ENCODE measurements at places on chromosomes 16 and 17. TPM values are rescaled to one million over a fixed set of nuclear protein-coding genes. Genes with fewer than 3 reads are reported as not detected.

DNA sequence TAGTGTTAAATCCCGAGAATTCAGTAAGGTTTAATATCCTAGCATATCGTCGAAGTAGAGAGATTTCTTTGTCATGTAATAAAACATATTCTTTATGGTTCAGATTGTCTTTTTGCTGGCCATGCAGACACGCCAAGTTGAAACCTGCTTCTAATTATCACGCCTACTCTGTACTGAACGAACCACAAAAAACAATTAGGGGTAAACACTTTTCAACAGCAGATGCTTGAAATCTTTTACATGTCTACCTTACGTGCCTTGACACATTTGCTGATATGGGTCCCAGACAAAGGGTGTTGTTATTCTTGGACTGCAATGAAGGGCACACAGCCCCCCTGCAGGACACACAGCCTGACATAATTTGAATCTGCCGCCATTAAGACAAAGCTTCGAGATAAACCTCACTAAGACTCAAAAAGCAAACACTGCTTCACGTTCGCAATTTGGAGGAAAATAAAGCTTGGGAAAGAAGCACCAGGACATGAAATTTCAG, 13.3 kb downstream of the WIPI1 start:
- H3K27ac ChIP-seq = no peak overlapping the region
- H3K4me1 ChIP-seq = peaks cover 8% of the 10 kb centered on the region
- H3K4me3 ChIP-seq = no peak overlapping the region
- peaks cover 24% of the 10 kb centered on the region for H3K36me3 ChIP-seq
- DNase-seq = no peak

- peaks cover 4% of the 10 kb centered on the region for H3K36me3 ChIP-seq
- H3K27me3 ChIP-seq = no peaks in the 10 kb centered on the region
- H3K27ac ChIP-seq = peak overlapping the region; percentile 32
- peak; percentile 91 for DNase-seq
- H3K4me1 ChIP-seq = peaks cover 61% of the 10 kb centered on the region
These were observed 23.0 kb upstream of the CDR2 start for GRCh38 chr16:22397464-22397863.

DNA sequence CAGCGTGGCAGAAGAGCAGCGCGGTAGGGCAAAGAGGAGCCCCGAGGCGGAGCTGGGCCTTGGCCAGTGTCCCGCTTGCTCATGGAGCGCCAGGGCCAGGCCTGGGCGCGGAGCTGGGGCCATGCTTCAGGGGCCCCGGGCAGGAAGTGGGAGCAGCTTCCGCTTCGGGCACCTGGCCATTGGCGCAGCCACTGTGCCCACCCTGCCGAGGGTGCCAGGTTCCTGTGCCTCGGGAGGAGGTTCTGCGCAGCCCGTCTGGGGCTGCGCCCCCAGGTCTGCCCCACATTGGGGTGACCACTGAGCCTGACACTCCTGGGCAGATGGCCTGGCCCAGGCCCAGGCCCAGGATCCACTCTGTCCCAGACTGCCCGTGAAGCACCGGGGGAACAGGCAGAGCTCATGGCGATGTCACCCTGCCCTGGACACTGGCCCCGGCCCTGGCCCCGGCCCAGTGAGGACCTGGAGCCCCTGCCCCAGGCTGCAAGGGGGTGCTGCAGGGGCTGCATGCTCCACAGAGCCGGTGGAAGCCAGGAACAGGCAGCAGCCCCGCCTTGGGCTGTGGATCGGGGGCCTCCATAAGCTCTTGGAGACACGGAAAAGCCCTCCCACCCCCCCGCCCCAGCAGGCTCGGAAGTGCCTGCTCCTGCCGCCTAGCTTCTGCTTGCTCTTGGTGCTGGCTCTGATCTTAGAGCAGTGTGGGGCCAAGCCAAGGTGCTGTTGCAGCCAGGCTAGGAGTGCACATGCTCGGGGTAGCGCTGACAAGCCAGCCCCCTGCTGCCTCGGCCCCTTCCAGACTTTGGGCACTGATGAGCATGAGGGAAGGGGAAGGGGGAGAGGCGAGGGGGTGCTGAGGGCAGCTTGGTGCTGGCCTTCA, 35.9 kb upstream of the FOXJ1 start:
- H3K27me3 ChIP-seq = peaks cover 3% of the 10 kb centered on the region
- no peak overlapping the region for H3K27ac ChIP-seq
- no peaks in the 10 kb centered on the region for H3K36me3 ChIP-seq

GRCh38 chr16:47519546-47519945, 58.4 kb downstream of the PHKB start:
- H3K36me3 ChIP-seq = peaks cover 9% of the 10 kb centered on the region
- H3K4me1 ChIP-seq = peaks cover 7% of the 10 kb centered on the region
- H3K27me3 ChIP-seq = peaks cover 3% of the 10 kb centered on the region
- DNase-seq = no peak
- H3K4me3 ChIP-seq = no peak overlapping the region

- peaks cover 75% of the 10 kb centered on the region for H3K27me3 ChIP-seq
- DNase-seq = no peak
- H3K36me3 ChIP-seq = no peaks in the 10 kb centered on the region
- peaks cover 19% of the 10 kb centered on the region for H3K4me1 ChIP-seq
- H3K27ac ChIP-seq = no peak within 1 kb of the TSS
These were observed at the start of gene MT1A for GRCh38 chr16:56637814-56638750. Gene MT1A (plus strand): TSS chr16:56638666. CDS start chr16:56638739, 73 bp downstream.

DNA sequence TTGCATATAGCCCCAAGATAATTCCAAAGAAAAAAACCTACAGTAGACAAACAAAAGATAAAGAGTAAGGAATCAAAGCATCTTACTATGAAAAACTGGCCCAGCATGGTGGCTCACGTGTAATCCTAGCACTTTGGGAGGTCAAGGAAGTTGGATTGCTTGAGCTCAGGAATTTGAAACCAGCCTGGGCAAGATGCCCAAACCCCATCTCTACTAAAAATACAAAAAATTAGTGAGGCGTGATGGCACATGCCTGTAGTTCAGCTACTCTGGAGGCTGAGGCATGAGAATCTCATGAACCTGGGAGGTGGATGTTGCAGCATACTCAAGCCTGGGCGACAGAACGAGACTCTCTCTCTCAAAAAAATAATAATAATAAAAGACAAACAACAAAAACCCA, 764.7 kb upstream of the KIF2B start:
- DNase-seq = no peak
- H3K4me1 ChIP-seq = no peaks in the 10 kb centered on the region
- no peaks in the 10 kb centered on the region for H3K27me3 ChIP-seq
- H3K4me3 ChIP-seq = no peak overlapping the region

GRCh38 chr16:28924762-28925385, at the start of gene RABEP2:
Gene RABEP2 (minus strand): TSS chr16:28925238. CDS start chr16:28925163, 75 bp downstream.
- H3K27me3 ChIP-seq = peaks cover 3% of the 10 kb centered on the region
- peak within 1 kb of the TSS; percentile 94 for H3K4me3 ChIP-seq
- H3K4me1 ChIP-seq = peaks cover 11% of the 10 kb centered on the region
- H3K36me3 ChIP-seq = peaks cover 6% of the 10 kb centered on the region

GRCh38 chr17:78247304-78247703, 15.9 kb downstream of the TMEM235 start:
- no peak for DNase-seq
- peaks cover 16% of the 10 kb centered on the region for H3K27me3 ChIP-seq
- peaks cover 4% of the 10 kb centered on the region for H3K36me3 ChIP-seq
- peaks cover 9% of the 10 kb centered on the region for H3K4me1 ChIP-seq

- no peak for DNase-seq
- H3K4me3 ChIP-seq = no peak overlapping the region
- H3K4me1 ChIP-seq = no peaks in the 10 kb centered on the region
- H3K36me3 ChIP-seq = peaks cover 13% of the 10 kb centered on the region
- peaks cover 4% of the 10 kb centered on the region for H3K27me3 ChIP-seq
These were observed 110.6 kb upstream of the PLCG2 start for GRCh38 chr16:81668243-81669097.

- peaks cover 52% of the 10 kb centered on the region for H3K4me1 ChIP-seq
- peak overlapping the region; percentile 52 for H3K4me3 ChIP-seq
- peak overlapping the region; percentile 40 for H3K27ac ChIP-seq
These were observed 772 bp upstream of the SAMD14 start for GRCh38 chr17:50130559-50131305.

- no peak overlapping the region for H3K27ac ChIP-seq
- H3K4me3 ChIP-seq = no peak overlapping the region
- H3K27me3 ChIP-seq = peaks cover 13% of the 10 kb centered on the region
- no peaks in the 10 kb centered on the region for H3K36me3 ChIP-seq
These were observed 41.6 kb downstream of the ABAT start for GRCh38 chr16:8716052-8716451.

DNA sequence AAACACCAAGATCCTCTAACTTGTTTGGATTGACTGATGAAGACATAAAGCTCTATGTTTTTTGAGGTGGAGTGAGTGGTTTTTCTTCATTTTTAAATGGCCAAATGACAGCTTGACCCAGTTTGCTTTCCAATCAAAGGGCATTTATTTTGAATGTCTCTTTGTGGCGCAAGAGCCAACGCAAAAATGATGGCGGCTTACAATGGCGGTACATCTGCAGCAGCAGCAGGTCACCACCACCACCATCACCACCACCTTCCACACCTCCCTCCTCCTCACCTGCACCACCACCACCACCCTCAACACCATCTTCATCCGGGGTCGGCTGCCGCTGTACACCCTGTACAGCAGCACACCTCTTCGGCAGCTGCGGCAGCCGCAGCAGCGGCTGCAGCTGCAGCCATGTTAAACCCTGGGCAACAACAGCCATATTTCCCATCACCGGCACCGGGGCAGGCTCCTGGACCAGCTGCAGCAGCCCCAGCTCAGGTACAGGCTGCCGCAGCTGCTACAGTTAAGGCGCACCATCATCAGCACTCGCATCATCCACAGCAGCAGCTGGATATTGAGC, 329 bp downstream of the NLK start:
- peak overlapping the region; percentile 92 for H3K4me3 ChIP-seq
- DNase-seq = no peak
- peaks cover 85% of the 10 kb centered on the region for H3K4me1 ChIP-seq
- H3K36me3 ChIP-seq = peaks cover 57% of the 10 kb centered on the region

- no peaks in the 10 kb centered on the region for H3K36me3 ChIP-seq
- no peak for DNase-seq
- H3K4me3 ChIP-seq = peak overlapping the region; percentile 88
- H3K27ac ChIP-seq = no peak overlapping the region
These were observed 721 bp upstream of the AXIN2 start for GRCh38 chr17:65562206-65562531.

DNA sequence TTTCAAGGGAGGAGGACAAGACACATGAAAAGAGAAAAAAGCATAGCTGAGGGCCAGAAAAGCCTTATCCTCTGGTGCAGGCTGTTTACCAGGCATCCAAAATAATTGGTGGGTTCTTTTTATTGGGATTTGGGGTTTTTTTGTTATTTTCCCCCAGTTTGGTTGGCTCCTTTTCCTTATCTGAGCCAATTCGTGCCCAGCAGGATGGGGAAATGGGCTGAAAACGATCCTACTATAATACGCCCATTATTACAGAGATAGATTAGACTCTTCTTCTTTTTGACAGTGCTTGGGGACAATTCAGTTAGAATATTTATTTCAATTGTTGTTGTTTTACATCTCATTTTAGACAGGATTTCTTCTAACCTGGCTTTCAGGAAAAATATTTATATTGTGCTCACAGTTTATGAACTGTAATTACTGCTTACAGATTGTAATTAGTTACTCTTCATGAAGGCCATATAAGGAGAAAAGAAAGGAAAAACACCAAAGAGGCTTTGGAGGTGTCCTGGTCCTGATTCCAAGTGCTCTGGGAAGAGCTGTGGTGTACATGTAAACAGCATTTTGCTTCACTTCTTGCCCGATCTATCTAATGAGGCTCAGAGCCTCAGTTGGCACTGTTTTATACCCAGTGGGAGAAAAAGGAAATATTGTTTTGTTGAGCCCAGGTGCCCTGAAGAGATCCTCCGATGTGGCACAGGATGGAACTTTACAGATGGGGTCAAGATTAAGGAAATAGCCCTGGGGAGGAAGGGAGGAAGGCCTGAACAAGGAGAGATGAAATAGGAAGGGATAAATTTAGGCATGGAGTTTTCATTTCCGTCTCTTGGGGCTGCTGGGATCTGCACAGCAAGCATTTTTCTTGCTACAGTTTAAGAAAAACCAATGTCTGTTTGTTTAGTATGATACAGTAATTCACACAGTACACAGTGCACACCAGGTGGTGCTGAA, 611 bp upstream of the ANKRD40 start:
- H3K27ac ChIP-seq = peak overlapping the region; percentile 93
- peaks cover 6% of the 10 kb centered on the region for H3K27me3 ChIP-seq
- no peak for DNase-seq
- H3K36me3 ChIP-seq = peaks cover 14% of the 10 kb centered on the region

GRCh38 chr16:28933171-28933570, 1.4 kb downstream of the CD19 start:
- peaks cover 3% of the 10 kb centered on the region for H3K36me3 ChIP-seq
- H3K27me3 ChIP-seq = peaks cover 9% of the 10 kb centered on the region
- H3K4me1 ChIP-seq = peaks cover 9% of the 10 kb centered on the region
- no peak overlapping the region for H3K27ac ChIP-seq
- no peak overlapping the region for H3K4me3 ChIP-seq

DNA sequence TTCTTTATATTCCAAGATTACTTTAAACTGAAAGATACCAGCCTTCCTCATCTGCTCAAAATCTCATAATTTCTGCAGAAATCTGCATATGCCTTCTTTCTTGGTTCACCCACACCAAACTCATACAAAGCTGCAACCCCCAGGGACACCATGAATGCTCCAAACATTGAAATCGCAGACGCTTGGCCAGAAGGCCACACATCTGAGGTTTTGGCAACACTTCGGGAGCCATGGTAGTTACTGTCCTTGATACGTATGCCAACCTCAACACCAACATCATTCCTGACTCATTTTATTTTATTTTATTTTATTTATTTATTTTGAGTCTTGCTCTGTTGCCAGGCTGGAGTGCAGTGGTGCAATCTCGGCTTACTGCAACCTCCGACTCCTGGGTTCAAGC, 11.8 kb downstream of the GSPT1 start:
- H3K4me1 ChIP-seq = peaks cover 43% of the 10 kb centered on the region
- H3K27me3 ChIP-seq = no peaks in the 10 kb centered on the region
- H3K27ac ChIP-seq = peak overlapping the region; percentile 69
- DNase-seq = no peak
- no peak overlapping the region for H3K4me3 ChIP-seq

- peaks cover 8% of the 10 kb centered on the region for H3K4me1 ChIP-seq
- H3K4me3 ChIP-seq = no peak overlapping the region
- no peak overlapping the region for H3K27ac ChIP-seq
These were observed 26.8 kb downstream of the MPP2 start for GRCh38 chr17:43880420-43880991.

The TEX19 gene
- total RNA-seq = not detected

The RGS11 gene
- 2.4 TPM for total RNA-seq

The KRT15 gene
- total RNA-seq = 8.6 TPM

The MSLN gene
- total RNA-seq = 0.33 TPM

The TBC1D3G gene
- total RNA-seq = not detected

The FA2H gene
- total RNA-seq = not detected

Measured in HFFc6 (cell line).